ENCODE measurements at places on chromosomes 3 and 15.

DNA sequence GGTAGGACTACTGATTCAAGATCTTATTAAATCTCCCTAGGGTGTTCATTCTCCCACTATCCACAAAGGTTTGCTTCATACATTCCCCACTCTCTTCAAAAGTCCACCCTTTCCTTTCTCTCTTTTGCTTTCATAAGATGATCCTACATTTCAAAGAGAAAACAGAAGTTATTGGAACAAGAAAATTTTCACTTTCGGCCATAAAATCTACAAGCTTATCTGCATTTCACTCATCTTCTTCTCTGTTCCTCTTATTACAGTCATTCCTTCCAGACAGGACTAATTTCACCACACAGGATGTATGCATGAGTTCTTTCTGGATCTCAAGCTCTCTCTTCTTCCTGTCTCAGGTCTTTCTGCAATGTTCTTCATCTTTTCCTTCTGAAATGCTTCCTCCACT, 238.7 kb downstream of the ISL2 start:
- DNase-seq = no peak

- peak; percentile 70 for DNase-seq
Observed at GRCh38 chr3:125054449-125055329, 1.1 kb downstream of the HEG1 start.

DNA sequence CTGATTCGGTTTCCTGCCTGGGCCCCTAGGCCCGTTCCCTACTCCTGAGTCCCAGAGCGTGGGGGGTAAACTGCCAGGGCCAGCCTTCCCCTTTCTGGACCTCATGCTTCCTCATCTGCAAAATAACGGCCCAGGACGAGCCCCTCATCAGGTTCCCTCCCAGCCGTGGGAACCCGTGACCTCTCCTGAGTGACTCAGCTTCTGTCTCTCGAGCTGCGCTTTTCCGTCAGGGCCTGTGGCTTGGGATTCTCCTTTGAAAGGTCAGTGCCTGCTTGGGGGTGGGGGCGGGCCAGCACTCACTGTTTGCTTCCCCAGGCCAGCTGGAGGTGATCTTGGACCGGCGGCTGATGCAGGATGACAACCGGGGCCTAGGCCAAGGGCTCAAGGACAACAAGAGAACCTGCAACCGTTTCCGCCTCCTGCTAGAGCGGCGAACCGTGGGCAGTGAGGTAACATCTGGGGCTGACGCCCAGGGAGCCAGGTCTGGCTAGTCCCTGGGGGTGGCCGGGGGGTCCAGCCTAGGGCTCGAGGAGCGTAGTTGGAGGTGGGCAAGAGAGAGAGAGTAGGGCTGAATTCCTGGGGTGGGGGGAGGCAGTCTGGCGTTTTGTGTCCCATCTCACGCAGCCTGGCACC, 12.8 kb downstream of the MAN2A2 start:
- DNase-seq = no peak

DNA sequence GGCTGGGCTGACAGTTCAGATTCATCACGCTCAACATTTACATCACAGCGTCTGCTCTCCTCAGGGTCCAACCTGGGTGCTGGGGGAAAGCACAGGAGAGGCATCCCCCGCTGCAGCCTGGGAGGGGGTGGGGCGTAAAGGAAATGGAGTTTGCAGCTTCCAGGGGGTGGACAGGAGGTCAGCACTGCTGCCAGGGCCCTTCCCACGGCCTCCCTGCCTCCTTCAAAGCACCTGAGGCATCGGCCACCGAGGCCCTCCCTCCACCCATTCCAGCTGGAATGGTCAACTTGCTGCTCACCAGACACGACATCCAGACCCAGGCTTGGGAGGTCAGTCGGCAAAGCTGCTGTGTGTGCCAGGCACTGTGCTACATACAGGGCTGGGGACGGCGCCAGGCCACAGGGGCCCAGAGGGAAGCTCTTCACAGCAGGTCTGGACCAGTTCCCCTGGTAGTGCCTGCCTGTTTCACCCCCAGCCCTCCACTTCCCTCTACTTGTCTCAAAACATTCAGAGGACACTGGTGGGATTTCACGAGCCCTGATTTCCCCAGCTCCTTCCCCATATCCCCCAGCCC, 120.7 kb downstream of the ANP32A start:
- DNase-seq = no peak

DNA sequence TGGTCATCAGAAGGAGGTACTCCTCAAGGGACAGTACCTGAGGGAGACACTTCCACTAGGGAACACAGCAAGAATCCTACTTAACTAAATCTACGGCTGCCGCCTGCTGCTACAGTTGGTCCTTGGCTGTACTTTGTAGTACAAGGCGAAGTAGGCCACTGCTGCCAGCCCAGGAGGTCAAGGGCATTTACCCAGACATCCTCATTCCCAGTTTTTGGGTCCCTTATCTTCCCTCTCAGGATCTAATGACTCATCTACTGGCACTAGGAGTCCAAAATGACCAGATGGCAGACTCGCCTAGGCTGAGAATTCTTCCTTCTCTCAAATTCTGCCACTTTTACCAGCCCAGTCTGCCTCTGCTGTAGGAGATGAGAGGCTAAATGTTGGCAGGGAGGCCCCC, 27.1 kb upstream of the LAMP3 start:
- no peak for DNase-seq

GRCh38 chr3:12302564-12302963, 13.7 kb downstream of the PPARG start:
- DNase-seq = no peak
